ENCODE measurements at places on chromosomes 11 and 22.

DNA sequence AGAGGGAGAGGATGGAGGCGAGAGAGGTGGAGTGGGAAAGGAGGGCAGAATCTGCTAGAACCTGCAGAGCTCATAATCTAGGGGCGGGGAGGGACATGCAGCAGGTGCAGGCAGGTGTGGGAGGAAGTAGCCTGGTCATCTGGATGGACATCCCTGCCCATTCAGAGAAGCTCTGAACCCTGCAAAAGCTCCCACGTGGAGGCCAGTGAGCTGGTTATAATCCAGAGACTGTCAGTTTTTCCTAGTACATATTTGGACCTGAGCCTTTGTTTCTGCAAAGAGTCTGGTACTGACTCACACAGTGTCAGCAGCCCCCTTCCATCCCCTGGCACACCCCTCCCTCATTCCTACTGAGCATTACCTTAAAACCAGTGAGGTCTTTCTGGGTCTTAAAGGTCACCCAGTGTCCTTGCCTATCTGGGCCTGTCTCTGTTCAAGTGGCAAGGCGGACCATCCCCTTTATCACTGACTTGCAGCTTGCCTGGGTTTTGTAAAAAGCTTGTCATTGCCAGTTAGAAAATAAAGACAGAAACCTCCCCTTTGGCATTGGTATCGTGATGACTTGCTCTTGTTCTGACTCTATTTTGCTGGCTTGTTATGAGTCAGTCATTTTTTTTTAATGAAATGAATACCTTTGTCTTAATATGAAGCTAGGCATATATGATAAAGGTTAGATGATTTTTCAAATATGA lies 26.1 kb downstream of the PTPRJ start:
- DNase-seq: peak; percentile 71

- DNase-seq: no peak
Observed at GRCh38 chr11:64285885-64286800, 495 bp downstream of the GPR137 start.

DNA sequence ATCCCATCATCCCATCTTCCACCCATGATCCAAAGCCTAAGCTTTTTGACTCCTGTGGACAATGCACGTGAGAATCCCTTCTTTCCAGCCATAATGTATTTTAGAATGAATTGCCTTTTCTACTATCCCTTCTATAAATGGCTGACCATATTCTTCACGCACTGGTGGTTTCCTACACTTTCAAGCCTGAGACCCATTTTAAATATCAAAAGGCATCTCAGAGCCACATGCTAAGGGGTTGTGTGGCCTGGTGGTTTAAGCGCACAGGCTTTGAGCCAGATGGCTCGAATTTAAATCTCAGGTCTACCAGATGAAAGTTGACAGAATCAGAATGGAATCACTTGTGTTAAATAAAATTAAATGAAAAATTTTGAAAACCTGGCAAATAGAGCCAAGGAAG lies 54.5 kb downstream of the C11orf91 start:
- no peak for DNase-seq

GRCh38 chr22:21816787-21817496 lies 50.5 kb downstream of the MAPK1 start:
- peak; percentile 88 for DNase-seq

DNA sequence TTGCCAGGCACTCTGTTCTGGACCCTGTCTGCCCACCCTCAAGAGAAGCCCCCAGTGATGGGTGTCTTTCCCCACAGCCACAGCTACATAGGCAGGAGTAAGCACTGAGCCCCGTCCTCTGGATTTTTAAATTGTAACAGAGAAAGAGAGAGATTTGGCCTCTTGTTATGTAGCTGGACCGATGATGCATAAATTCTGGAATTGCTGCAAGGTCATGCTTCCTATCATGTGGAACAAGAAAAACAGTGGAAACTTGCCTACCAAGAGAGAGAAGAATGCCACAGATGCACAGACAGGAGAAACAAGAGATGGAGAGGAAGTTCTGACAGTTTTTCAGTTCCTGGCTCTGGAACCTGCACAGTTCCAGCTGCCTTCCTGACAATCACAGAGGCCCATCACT lies 150.2 kb downstream of the ETS1 start:
- peak; percentile 52 for DNase-seq

DNA sequence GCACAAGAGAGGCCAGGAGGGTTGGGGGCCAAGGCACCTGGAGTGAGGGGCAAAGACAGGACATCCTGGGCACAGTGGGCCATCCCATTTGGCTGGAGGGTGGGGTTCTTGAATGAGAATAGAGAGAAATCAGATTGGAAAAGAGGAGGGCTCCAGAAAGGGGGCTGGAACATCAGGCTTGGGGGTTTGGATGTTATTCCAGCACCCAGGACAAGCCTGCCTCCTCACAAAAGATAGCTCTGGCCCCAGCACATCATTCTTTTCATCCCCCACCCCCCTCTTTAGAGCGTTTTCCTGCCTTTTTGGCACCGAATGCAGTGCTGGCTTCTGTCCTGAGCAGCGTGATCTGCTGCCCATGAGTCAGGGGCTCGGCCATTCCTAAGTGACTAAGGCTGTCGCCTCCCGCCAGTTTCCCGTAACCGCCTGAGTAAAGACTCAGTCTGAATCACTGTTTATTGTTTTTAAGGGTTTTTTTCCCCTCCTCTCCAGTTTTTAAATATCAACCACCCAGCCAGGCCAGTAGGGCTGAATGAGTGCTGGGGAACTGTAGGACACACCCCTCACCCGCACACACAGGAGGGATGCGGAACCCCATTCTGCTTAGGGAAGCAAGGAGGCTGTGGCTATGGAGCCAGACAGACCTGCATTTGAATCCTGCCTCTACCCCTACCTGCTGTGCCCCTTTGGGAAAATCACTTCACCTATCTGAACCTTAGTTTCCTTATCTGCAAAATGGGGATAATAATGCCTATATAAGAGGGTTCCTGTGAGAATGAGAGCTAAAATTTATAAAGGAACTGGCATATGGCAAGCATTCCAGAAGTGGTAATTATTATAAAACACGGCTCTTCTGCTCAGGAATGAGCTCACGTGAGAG lies 32.4 kb upstream of the NAV2 start:
- DNase-seq: peak; percentile 100

DNA sequence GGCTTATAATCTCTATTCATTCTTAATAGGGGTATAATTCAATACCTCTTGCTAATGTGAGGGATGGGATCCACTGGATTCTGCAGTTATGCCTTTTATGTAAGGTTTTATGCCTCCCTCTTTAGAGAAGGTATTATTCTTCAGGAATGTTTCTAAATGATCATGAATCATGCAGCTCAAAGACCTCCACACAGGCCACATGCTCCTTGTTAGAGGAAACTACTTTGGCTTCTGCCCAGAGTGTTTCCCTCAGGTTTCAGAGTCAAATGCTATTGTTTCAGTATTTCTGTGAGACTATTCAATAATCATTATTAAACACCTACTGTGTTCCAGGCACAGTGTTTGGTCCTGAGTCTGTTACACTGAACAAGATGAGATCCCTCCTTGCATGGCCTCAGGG lies 115.9 kb downstream of the RAB38 start:
- DNase-seq: peak; percentile 46

DNA sequence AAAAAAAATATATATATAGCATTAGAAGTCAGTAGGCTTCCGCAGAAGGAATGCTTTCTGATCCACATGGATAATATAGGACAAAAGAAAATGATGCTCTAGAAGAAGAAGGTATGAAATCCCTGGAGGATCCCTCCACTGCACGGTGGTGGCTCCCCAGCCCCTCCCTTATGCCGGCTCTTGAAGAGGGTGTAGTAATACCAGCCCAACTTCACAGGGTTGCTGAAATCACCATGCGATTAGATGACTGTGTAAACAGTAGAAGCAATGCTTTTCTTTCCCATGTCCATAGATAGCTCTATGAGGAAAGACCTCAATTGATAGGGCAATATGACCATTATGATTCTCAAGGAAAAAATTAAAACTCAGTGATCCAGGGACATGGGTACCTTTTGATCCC lies 3.2 kb upstream of the ETS1 start:
- no peak for DNase-seq

DNA sequence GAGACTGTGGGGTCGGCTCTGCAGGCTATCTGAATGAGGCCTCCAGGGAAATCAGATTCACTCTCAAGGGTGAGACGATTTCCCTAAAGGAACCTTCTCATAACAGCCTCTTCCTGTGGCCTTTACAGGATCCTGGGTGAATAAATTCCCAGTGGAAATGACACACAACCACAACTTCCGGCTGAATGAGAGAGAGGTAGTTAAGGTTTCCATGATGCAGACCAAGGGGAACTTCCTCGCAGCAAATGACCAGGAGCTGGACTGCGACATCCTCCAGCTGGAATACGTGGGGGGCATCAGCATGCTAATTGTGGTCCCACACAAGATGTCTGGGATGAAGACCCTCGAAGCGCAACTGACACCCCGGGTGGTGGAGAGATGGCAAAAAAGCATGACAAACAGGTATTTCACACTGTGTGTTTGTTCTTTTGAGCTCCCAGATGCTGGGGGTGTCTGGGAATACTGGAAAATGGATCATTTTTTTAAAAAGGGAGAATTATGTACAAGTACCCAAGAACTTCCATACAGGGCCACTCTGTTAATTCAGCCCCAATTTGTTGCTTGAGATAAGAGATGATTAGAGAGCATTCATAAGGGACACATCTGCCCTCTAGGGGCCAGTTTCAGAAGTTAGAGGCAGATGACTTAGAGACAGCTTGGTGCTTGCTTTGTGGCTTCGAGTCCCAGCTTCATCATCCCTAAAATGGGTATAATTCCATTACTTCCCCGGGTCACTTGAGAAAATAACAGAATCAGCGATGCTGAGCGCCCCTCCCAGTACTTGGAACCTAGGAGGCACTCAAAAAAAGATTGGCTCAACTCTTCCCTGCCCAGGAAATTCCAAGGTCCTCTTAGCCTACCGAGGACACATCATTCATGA lies 10.2 kb downstream of the SERPIND1 start:
- peak; percentile 61 for DNase-seq

DNA sequence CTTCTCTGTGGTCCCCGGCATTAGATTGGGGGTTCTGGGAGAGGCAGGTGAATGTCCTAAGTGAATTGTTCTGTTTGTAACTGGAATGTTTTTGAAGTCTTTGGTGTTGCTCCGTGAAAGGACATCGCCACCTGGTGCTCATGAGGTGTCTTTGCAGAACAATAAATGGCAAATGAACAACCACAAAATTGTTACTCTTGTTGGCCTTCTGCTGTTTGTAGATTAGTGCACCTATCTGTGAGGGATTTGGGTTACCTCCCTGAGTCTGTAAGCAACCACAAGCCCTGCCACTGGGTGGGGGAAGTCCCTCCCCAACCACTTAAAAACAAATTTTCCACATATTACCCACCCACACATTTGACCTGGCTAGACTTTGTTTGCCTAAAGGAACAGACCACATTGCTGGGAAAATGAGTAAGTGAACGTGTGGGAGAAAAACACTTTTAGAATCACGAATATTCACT lies 4.7 kb downstream of the MPEG1 start:
- DNase-seq: peak; percentile 52

DNA sequence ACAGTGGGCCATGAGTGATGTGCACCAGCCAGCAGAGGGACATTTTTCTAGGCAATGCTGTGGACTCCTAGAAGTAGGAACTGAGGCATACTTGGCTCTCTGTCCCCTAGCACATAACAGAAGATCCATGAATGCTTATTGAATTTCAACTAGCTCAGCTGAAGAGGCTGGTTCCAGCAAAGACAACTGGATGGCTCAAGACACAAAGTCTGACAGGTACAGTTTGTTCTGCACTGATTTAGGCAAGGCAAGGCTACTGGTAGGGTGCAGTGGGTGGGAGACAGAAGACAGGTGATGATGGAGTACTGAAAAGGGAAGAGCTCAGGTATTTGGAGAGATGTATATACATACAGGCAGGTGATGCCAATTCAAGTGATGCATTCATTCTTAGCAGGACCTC lies 72.4 kb upstream of the USP47 start:
- DNase-seq: no peak

DNA sequence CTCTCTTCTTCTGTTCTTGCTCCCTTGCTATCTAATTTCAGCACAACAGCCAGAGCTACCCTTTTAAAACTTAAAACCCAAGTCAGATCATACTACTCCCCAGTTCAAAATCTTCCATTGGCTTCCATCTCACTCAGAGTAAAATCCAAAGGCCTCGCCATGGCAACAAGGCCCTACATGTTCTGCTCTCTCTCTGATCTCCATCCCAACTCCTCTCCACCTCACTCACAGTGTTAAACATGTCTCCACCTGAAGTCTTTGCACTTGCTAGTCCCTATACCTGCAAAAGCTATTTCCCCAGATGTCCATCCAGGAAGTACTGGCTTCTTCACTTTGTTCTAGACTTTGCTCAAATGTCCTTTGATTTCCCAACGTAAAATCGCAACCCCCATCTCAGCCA lies 3.0 kb upstream of the GRAP2 start:
- DNase-seq: no peak

GRCh38 chr11:95625164-95625900 lies 164.2 kb downstream of the FAM76B start:
- no peak for DNase-seq

GRCh38 chr11:122795307-122795706 lies 43.0 kb upstream of the CRTAM start:
- no peak for DNase-seq

- DNase-seq: no peak
Observed at GRCh38 chr11:69539416-69540117, 58.1 kb downstream of the LINC01488 start.

DNA sequence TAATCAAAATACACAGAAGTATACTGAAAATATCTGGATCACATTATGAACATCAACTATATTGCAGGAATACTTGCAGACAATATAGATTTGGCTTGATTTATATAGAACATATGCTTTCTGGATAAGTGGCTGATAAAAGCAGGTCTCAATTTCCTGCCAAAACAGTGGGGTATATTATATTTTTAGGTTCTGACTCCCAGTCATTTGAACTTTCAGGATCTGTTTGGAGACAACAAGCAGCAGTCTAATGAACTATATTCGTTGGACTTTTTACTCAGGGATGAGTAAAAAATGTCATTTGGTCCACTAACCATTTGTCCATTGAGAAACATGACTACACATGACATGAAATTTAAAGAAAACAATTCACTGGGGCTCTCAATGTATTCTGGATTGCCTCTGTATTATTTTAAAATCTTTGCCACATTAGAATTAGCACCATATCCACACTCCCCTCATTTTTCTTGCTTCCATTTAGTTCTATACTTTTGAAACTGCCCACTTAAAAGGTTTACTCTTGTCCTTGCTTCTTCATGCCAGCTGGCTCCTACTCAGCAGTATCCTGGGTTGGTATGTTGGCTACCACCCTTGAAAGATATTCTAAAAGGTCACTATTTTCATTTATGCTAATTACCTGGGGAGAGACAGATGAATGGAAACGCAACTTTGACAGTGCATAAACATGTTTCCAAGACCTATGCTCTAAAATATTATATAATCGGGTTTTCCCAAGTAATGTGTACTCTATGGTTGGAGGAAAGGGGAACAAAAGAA lies 153.0 kb downstream of the APOL5 start:
- no peak for DNase-seq
